Adipocyte (in vitro differentiated cells): ENCODE measurements at places on chromosomes 3 and 15.

- DNase-seq = no peak
These were observed 51.9 kb upstream of the SNRPA1 start for GRCh38 chr15:101346928-101347327.

DNA sequence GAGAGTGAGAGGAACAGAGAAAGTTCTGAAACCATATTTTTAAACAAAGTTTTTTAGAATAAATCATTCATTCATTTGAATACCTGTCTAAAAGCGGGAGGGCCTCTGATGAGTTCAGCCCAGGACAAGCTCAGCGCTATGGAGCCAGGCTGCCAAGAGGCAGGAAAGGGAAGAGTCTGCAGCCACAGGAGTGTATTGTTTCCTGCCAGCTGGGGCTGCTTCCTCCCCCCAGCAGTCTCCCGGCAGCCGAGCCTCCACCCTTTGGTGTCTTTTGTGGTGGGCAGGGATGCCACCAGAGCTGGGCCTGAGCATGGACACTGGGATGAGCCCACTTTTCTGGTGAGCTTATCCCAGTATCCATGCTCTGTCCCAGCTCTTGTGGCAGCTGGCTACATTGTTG, 199.5 kb upstream of the TPRG1 start:
- DNase-seq = no peak

- peak; percentile 84 for DNase-seq
These were observed 3.4 kb downstream of the ANKRD28 start for GRCh38 chr3:15794303-15794771.

DNA sequence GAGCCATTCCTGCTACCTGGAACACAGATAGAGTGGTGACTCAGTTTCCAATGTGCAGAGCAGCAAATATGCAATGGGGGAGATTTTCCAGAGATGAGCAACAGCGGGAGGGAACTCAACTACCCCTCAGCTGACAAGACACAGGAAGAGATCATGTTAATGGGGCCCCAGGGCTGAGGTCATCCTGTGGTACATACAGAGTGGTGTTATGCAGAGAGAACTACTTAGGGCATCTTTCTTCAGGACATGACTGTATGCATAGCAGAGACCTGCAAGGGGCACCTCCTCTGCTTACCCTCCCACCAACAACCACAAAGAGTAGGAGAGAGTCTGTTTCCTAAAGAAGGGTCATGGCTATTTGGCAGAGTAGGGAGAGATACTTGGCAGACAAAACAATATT, 6.8 kb upstream of the TBC1D5 start:
- DNase-seq = no peak

GRCh38 chr3:45191424-45191823, 34.7 kb downstream of the TMEM158 start:
- no peak for DNase-seq
